ENCODE measurements at places on chromosomes 12 and 14. TPM values are rescaled to one million over a fixed set of nuclear protein-coding genes. Genes with fewer than 3 reads are reported as not detected.
A peak's percentile ranks its signal among the peaks of the same experiment; 100 is the strongest.

- H3K36me3 ChIP-seq: no peaks in the 10 kb centered on the region
- peaks cover 15% of the 10 kb centered on the region for H3K27me3 ChIP-seq
- no peak overlapping the region for H3K27ac ChIP-seq
- peaks cover 29% of the 10 kb centered on the region for H3K4me1 ChIP-seq
These were observed 1348.0 kb downstream of the TMEM121 start for GRCh38 chr14:106874350-106874749.

- H3K36me3 ChIP-seq: peaks cover 16% of the 10 kb centered on the region
- no peak overlapping the region for H3K4me3 ChIP-seq
- peaks cover 75% of the 10 kb centered on the region for H3K4me1 ChIP-seq
- no peak for DNase-seq
- H3K27ac ChIP-seq: no peak overlapping the region
These were observed 22.2 kb downstream of the UBE2N start for GRCh38 chr12:93419388-93420034.

DNA sequence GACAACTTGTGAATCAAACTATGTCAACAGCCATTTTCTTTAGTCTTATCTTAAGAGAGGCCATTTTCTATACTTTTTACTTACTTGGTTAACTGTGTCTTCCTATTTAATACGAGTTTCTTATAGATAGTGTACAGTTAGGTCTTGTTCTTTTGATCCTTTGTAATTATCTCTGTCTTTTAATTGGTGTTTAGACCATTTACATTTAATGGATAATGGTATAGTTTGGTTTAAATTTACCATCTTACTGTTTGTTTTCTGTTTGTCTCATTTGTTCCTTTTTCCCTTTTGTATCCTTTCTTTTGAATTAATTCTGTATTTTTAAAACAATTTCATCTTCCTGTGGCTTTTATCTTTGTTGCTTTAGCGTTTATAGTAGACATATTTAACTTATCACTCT, 19.4 kb downstream of the RAB3IP start:
- DNase-seq: no peak
- peaks cover 10% of the 10 kb centered on the region for H3K4me1 ChIP-seq
- H3K36me3 ChIP-seq: peaks cover 59% of the 10 kb centered on the region
- no peaks in the 10 kb centered on the region for H3K27me3 ChIP-seq

DNA sequence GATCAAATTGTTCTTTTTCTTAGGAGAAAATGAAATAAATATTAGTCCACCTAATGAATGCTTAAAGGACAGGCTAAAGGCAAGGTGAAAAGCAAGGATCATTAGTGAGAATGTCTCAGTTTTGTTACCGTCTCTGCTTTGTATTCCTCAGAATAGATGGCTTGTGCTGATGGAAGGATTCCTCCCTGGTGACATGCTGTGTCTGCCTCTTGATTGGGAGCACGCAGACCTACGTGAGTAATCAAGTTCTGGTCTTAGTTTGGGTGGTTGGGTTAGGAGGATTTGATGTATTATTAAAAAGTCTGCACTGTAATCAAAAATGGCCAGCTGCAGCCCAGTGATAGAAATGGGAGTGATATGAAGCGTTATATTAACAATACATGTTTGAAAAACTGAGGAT, 78.8 kb upstream of the RTL1 start:
- no peaks in the 10 kb centered on the region for H3K36me3 ChIP-seq
- no peaks in the 10 kb centered on the region for H3K4me1 ChIP-seq
- H3K27me3 ChIP-seq: peaks cover 3% of the 10 kb centered on the region
- no peak for DNase-seq

GRCh38 chr12:24060089-24060488, 110.6 kb upstream of the SOX5 start:
- H3K4me3 ChIP-seq: no peak overlapping the region
- H3K4me1 ChIP-seq: no peaks in the 10 kb centered on the region
- no peaks in the 10 kb centered on the region for H3K36me3 ChIP-seq
- no peak for DNase-seq
- H3K27me3 ChIP-seq: no peaks in the 10 kb centered on the region
- no peak overlapping the region for H3K27ac ChIP-seq

DNA sequence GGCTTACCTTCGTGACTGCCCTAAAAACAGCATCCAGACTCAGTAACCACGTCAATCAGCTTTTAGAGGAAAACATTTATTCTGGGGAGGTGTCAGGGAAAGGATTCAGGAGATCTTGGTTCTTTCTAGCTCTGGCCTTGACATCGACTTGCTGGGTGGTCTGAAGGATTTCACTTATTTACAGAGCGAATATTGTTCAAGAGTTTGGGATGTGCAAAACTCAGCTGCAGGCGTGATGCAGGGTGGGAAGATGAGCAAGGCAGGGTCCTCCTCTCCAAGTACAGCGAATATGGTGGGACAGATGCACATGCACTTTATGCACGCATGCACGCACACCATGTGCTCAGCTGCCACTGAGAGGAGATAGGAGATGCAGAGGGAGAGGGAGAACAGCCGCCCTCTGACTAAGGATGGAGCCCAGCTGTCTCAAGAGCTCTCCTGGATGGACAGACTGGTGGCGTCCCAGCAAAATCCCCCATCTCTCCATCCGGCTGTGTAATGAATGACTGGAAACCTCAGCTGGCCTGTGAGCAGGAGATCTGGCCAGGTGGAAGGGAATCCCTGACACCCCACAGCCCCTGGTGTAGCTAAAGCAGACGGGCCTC, 24.4 kb upstream of the BDKRB1 start:
- DNase-seq: no peak
- no peaks in the 10 kb centered on the region for H3K36me3 ChIP-seq
- H3K27ac ChIP-seq: no peak overlapping the region
- no peaks in the 10 kb centered on the region for H3K4me1 ChIP-seq
- peaks cover 4% of the 10 kb centered on the region for H3K27me3 ChIP-seq

DNA sequence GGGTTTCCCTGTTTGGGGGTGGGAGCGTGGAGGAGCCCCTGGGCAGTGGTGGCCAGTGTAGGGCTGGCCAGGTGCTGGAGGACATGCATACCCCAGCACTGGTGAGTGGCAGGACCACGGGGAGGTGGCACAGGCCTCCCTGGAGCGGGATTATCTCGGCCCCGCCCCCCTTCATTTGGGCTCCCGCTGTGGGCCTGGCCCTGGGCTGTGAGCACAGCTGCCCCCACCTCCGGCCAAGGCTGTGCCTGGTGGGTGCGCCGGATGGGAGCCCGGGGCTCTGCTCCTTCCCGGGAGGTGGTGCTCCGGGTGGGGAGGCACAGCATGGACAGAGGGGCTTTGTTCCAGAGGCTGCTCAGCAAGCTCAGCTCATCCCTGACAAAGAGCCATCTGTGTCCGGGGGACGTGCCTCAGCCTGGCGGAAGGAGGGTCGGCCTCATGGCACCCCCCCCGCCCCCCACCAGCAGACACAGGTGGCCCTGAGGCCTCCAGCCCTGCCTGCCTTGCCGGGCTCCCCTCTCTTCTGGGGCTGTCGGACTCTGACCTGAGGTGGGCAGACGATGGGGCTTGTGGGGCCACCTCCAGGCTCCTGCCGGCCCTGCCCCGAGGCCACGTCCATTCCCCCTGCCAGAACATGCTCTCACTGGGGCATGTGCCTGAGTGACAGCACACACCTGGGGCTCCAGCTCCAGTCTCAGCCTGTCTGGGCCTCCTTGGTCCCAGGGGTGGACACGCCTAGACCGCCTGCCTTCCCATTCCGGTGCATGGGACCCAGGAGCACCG, 8.4 kb downstream of the TEDC1 start:
- H3K27me3 ChIP-seq: no peaks in the 10 kb centered on the region
- no peak overlapping the region for H3K27ac ChIP-seq
- no peaks in the 10 kb centered on the region for H3K4me1 ChIP-seq
- H3K4me3 ChIP-seq: no peak overlapping the region

- H3K4me1 ChIP-seq: peaks cover 2% of the 10 kb centered on the region
- H3K27ac ChIP-seq: no peak overlapping the region
- DNase-seq: no peak
- H3K4me3 ChIP-seq: no peak overlapping the region
- no peaks in the 10 kb centered on the region for H3K27me3 ChIP-seq
- no peaks in the 10 kb centered on the region for H3K36me3 ChIP-seq
These were observed 5.8 kb upstream of the DICER1 start for GRCh38 chr14:95163132-95163531.

DNA sequence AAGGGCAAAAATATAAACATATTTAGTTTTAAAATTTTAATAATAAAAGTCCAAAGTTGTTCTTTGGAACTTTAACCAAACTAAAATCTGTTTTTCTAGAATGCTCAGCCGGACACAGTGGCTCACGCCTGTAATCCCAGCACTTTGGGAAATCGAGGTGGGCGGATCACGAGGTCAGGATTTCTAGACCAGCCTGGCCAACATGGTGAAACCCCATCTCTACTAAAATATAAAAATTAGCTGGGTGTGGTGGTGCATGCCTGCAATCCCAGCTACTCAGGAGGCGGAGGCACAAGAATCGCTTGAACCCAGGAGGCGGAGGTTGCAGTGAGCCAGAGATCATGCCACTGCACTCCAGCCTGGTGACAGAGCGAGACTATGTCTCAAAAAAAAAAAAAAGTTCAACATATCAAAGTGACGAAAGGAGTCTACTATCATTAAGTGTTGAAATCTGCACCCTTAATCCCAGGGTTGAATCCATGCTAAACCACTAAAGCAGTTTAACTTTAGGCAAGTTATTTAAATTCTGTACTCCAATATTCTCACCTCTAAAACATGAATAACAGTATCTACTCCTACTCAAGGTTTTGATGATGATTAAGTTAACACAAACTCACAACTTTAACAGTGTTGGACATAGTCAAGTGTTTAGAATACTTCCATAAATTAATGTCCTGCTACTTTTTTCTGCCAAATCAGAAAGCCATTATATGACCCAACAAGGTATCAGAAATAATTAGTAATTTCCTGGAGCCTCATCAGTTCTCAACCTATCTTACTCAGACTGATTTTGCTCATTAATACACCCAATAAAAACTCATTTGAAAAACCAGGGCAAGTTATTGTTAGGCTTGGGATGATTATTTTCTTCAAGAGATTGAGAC, 11.0 kb downstream of the HNRNPC start:
- H3K4me1 ChIP-seq: peaks cover 72% of the 10 kb centered on the region
- H3K27ac ChIP-seq: peak overlapping the region; percentile 20
- H3K4me3 ChIP-seq: peak overlapping the region; percentile 50
- no peak for DNase-seq

DNA sequence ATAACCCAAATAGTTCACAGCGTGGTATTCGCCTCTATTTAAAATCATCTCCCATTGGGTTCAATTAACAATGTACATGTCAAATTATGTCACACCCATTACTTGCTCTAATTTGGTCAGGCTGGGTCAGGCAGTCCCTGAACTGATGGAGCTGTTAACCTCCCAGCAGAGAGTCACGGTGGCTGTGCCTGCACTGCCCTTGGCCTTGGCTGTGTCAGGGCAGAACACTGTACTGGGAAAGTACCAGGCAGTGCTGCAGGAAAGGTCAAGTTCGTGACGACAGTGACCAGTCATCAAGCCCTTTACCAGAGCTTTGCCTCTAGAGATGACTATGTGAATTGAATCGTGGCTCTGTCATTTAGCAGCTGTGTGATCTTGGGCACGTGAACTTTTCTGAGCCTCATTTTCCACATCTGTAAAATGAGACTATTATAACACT, 100.0 kb downstream of the ARF6 start:
- H3K27me3 ChIP-seq: no peaks in the 10 kb centered on the region
- peaks cover 55% of the 10 kb centered on the region for H3K4me1 ChIP-seq
- DNase-seq: no peak
- peak overlapping the region; percentile 74 for H3K27ac ChIP-seq
- H3K4me3 ChIP-seq: no peak overlapping the region

GRCh38 chr14:54465654-54466053, 23.1 kb downstream of the GMFB start:
- H3K27me3 ChIP-seq: peaks cover 11% of the 10 kb centered on the region
- peaks cover 6% of the 10 kb centered on the region for H3K36me3 ChIP-seq
- no peak overlapping the region for H3K4me3 ChIP-seq
- DNase-seq: no peak
- H3K4me1 ChIP-seq: no peaks in the 10 kb centered on the region

DNA sequence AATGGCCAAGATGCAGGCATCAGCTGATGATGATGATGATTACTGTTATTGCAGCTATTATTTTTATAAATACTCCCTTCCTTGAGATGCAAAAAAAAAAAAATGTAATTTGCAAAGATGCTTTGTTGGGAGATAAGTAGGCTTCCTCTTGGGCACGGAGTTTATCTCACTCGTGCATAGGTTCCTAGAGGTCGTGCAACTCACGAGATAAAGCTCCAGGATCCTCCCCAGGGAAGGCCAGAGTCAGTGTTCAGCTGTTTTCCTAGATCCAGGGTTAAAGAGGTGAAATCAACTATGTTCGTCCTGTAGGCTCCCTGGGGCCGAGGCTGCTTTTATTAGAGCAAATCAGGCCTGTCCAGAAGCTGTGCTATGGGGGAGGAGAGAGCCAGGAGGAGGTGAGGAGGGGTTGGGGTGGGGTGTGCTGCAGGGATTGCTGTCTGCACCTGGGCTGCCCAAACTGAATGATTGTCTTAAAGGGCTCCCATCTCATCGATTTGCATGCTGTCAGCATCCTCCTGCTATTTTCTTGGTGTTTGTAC, 270.3 kb downstream of the NRXN3 start:
- H3K27me3 ChIP-seq: no peaks in the 10 kb centered on the region
- no peaks in the 10 kb centered on the region for H3K36me3 ChIP-seq
- DNase-seq: no peak

GRCh38 chr14:90541076-90541634, 144.3 kb downstream of the CALM1 start:
- DNase-seq: no peak
- H3K27me3 ChIP-seq: no peaks in the 10 kb centered on the region
- no peak overlapping the region for H3K4me3 ChIP-seq
- H3K27ac ChIP-seq: no peak overlapping the region
- no peaks in the 10 kb centered on the region for H3K4me1 ChIP-seq

DNA sequence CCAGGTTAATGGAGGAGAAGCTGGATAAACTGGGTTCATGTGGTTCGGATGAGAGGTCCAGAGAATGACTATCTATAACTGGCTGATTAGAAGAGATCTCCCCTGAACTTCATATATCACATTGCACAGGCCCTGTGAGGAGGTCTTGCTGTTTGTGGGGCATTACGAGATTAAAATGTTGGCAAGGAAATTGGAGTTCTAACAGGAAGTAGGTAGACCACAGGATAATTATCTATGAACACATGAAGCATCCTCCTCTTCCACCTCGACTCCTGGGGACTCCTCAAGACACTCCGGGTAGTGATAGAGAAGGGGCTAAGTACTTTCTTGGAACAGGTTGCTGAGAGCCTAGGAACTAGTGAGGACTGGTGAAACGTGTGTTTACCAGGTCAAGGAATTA, 418.8 kb downstream of the KCNH5 start:
- no peaks in the 10 kb centered on the region for H3K4me1 ChIP-seq
- DNase-seq: no peak
- H3K4me3 ChIP-seq: no peak overlapping the region
- H3K27ac ChIP-seq: no peak overlapping the region
- H3K27me3 ChIP-seq: no peaks in the 10 kb centered on the region
- H3K36me3 ChIP-seq: no peaks in the 10 kb centered on the region

- DNase-seq: no peak
- H3K27ac ChIP-seq: no peak overlapping the region
- H3K4me1 ChIP-seq: no peaks in the 10 kb centered on the region
- H3K4me3 ChIP-seq: no peak overlapping the region
- H3K27me3 ChIP-seq: peaks cover 3% of the 10 kb centered on the region
- no peaks in the 10 kb centered on the region for H3K36me3 ChIP-seq
These were observed 14.0 kb downstream of the CPM start for GRCh38 chr12:68918960-68919359.

XPOT gene
- total RNA-seq: 110 TPM

LYZ gene
- total RNA-seq: not detected

TXNDC16 gene
- 8.8 TPM for total RNA-seq

SINHCAF gene
- 98.0 TPM for total RNA-seq

ARHGAP9 gene
- 243 TPM for total RNA-seq

GPR68 gene
- 44.6 TPM for total RNA-seq
